ENCODE measurements at places on chromosomes 4 and X.

- DNase-seq: peak; percentile 68
Measured at GRCh38 chrX:78024349-78025059, 55.1 kb upstream of the PGAM4 start.

GRCh38 chr4:75696581-75696980 lies 23.4 kb upstream of the G3BP2 start:
- no peak for DNase-seq

- DNase-seq: no peak
Measured at GRCh38 chrX:103919270-103919637, 43.2 kb upstream of the TMSB15B start.

GRCh38 chrX:65837875-65838549 lies 170.6 kb downstream of the MSN start:
- peak; percentile 42 for DNase-seq
